ENCODE measurements at places on chromosomes 4 and X.

- no peak for DNase-seq
Measured at GRCh38 chr4:171629182-171629581, 184.0 kb upstream of the GALNTL6 start.

GRCh38 chr4:119795986-119796578 lies 167.5 kb upstream of the PDE5A start:
- peak; percentile 37 for DNase-seq

DNA sequence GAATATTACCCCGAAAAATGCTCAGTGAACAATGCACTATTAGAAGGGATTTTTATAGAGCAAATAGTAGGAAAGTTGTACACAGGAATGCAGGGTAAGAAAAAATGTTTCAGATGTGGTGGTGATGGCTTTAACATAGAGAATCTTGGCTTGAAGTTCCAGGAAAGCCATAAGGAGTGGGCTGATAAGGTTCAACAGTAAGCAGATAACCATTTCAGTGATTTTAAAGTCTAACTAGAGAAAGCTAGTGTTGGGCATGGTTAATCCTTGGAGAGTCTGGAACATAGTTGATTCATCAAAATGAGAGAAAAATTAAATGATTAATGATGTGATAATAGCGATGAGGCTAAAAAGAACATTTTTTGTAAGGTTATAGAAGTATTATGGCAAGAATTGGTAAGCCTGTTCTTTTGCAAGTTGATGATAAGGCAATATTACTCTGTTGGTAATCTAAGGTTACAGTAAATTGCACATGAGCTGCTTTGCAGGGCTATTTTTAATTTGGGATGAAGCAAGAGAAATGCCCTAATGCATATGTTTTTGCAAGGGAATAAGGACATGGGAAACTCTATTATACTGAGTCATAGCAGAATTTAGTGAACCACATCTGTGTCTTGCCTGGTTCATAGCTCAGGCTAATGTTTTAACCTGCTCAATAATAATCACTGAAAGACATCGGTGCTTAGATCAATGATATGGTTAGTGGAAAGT lies 44.3 kb downstream of the GALNTL6 start:
- DNase-seq: no peak

DNA sequence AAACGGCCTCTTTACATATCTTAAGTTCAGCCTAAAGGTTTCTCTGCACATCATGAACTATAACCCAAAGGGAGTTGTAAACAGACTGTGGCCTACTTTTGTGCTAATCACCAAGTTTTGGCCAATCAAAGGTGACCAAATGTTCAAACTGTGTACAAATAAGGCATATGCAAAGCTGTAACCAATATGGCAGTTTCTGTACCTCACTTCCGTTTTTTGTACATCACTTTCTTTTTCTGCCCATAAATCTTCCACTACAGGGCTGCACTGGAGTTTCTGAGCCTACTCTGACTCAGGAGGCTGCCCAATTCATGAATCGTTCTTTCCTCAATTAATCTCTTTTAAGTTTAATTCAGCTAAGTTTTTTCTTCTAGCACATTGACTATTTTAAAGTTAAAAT lies 318.7 kb downstream of the SLC7A11 start:
- DNase-seq: no peak

- no peak for DNase-seq
Measured at GRCh38 chrX:7047951-7048350, 99.6 kb upstream of the STS start.

- DNase-seq: peak; percentile 77
Measured at GRCh38 chrX:9940421-9940820, 26.7 kb upstream of the CLDN34 start.

GRCh38 chr4:184790826-184791225 lies 34.9 kb downstream of the ACSL1 start:
- no peak for DNase-seq

DNA sequence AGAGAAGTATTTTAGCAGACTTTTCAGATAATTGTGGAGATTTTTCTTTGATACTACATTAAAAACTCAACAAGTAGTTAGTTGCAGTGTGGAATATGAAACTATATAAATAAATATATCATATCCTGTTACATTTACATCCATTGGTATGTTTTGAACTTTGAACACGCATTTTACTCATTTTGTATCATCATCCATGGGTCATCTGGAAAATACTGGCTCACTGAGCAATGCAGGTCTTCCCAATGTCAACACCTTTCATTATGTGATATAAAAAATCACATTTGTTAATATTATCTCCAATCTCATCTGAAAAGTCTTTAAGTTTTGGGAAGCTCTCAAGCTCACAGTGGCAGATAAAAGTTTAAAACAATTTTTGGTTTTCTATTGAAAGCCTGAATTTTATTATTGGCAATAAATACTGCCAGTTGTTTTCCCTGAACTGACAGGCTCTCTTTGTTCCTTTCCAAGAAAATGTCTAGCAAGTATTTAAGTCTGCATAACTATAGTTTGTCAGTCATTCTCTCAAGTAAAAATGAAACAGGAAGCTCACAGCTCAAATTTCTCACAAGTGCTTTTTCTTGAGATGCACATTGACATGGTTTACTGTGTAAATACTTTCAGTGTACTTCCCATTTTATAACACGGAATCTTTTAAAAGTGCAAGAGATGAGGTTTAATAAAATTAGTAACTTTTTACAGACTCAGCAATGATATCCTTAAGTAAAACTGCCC lies 183.5 kb upstream of the GPC4 start:
- DNase-seq: no peak

GRCh38 chr4:4362991-4363697 lies 23.8 kb upstream of the NSG1 start:
- peak; percentile 29 for DNase-seq

DNA sequence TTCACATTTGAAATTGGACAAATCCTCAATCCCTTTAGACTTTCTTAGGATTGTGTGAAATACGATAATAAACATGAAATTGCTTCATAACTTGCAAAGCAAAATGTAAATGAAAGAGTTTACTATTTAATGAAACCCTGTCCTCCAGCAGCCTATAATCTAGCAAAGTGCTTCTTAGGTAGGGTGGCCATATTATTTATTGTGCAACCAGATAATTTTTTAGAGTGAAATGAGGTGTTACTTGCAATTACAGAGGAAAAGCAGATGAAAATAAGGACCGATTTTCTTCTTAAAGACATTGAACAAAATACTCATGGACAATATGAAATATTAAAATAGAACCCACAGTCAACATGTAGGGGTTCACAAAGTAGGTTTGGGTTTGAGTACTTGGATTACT lies 116.2 kb upstream of the GALNT7 start:
- no peak for DNase-seq

- DNase-seq: peak; percentile 25
Measured at GRCh38 chr4:98828801-98829200, 100.1 kb downstream of the EIF4E start.

DNA sequence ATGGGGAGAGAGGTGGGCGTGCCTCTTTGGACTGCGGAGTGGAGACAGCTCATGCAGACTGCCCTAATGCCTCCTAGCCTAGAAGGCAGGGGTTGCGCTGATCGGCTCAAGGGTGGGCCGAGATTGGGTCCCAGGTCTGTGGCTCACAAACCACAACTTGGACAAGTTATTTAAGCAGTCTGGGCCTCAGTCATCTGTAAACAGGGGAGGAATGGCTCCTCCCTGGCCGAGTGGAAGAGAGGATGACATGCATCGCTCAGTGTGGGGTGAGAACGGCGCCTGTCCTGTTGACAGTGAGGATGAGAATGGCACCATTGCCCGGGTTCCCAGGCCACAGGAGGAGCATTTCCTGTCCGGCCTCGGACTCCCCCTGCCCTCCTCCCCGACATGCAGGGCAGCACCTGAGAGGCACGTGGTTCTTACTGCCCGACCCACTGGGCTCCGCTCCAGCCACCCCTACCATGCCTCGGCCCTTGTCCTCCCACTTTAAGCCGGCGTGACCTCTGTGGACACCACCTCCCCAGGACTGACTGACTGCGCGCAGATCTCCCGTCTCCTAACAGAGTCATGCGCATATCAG lies 40.3 kb upstream of the GRPEL1 start:
- DNase-seq: no peak

- peak; percentile 70 for DNase-seq
Measured at GRCh38 chr4:153418558-153418957, 47.6 kb upstream of the TMEM131L start.

- DNase-seq: no peak
Measured at GRCh38 chr4:17546222-17546621, 30.8 kb upstream of the LAP3 start.

DNA sequence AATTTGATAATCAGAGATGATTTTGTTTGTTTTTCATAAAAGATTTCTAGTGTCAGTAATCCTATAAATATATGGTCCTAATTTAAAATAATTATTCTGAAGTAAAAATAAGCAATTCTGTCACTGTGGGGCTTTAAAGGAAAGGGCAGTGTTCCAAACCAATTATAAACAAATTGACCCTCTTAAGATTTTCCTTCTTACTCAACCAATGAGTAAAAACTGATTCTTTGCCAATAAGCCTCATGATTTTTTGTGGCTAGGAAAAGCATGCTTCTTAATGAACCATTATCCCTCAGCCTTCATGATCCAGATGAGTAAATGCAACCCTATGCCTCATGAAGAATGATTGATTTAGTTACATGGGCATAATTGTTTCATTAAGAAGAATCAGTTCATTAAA lies 1010.4 kb downstream of the ADGRL3 start:
- DNase-seq: no peak

GRCh38 chr4:187232796-187233195 lies 509.1 kb upstream of the FAT1 start:
- DNase-seq: no peak

DNA sequence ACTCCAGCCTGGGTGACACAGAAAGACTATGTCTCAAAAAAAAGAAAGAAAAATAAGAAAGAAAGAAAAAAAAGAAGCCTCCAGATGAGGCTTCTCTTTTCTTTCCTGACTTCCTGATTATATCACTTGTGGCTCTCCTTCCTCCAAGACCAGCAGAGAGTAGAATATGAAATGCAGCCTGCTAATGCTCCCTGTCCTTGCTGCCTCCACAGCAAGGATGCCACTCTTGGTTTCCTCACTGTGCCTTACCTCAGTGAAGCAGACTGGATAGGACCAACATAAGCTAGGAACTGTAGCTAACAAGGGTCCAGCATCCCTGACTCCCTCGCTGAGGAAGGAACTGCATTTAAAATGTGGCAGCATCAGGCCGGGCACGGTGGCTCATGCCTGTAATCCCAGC lies 11.7 kb downstream of the SLC25A43 start:
- no peak for DNase-seq

DNA sequence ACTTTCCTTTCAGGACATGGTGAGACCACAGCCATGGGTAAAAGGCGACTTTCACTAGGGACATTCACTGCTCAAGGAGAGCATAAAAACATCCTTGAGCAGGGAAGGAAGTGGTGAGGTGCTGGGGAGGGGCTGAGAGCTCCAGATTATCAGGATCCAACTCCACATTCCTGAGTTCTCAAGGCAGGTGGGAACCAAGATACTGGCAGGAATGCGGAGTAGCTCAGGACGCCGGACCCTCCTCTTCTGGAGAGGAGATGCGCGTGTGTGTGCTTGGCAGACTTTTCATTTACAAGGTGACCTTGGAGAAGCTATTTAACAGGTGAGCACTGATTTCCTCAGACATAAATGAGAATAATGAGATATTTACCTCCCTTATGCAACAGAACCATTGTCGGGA lies 41.3 kb upstream of the TXK start:
- DNase-seq: no peak

- DNase-seq: peak; percentile 81
Measured at GRCh38 chr4:55475394-55476243, 71.1 kb downstream of the CLOCK start.

GRCh38 chr4:146269228-146269653 lies 54.9 kb downstream of the REELD1 start:
- DNase-seq: no peak

GRCh38 chrX:41389311-41389888 lies 55.4 kb downstream of the DDX3X start:
- DNase-seq: no peak

- DNase-seq: no peak
Measured at GRCh38 chr4:11701966-11702725, 273.5 kb upstream of the HS3ST1 start.

- peak; percentile 0 for DNase-seq
Measured at GRCh38 chr4:174763454-174764104, 65.5 kb downstream of the GLRA3 start.

- peak; percentile 15 for DNase-seq
Measured at GRCh38 chr4:153001626-153002025, 65.5 kb downstream of the FHDC1 start.

DNA sequence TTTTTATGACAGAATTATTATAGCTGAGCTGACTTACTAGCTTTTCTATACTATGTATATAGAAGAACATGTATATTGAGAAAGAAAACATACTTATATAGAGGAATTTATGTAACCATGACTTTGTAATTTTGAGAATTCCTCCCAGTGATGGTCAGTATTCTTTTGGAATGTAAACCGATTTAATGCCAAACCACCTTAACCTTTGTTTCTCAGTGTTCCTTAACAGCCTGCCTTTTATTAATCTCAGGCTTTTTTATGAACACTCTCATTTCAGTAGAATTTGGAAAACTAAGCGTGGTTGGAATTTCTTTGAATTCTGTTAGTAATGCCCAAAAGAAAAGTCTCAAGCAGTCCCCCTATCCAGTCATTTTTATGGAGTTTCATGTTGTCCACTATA lies 47.0 kb downstream of the MOSPD2 start:
- DNase-seq: peak; percentile 78

GRCh38 chr4:42415281-42415680 lies 18.0 kb downstream of the SHISA3 start:
- no peak for DNase-seq

GRCh38 chr4:137905930-137906329 lies 336.2 kb downstream of the SLC7A11 start:
- DNase-seq: peak; percentile 58

DNA sequence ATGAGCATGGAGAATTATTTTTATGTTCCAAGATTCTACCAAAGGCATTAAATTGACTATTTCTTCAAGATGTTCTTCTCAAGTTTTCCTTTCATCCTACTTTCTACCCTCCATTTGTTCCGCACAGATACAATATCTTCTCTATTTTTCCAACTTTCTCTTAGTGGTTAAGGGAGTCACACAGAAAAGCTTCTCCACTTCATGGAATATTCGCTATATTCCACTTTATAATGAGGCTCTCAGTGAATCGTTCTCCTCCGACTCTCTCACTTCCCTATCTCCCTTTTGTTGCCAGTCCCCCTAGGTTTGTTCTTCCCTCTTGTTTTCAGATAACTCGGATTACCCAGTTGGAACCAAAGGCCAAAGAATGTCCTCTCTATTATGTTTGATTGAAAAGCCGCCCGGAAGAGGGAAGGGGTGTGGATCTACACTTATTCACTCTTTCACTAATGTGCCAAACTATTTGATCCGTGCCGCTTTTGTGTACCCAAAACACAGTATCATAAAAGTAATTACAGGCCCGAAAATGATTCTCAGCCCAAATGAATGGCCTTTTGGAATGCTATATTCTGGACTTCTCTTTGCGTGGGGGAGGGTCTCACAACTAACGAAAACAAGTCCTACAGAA lies 1.2 kb downstream of the SH3D19 start:
- DNase-seq: peak; percentile 2

- DNase-seq: peak; percentile 51
Measured at GRCh38 chrX:16664074-16664473, 14.1 kb downstream of the S100G start.

Data from EH (cell line).